Stimulated activated CD4-positive, alpha-beta T cell treated with anti-CD3 and anti-CD28 coated beads, TNF-alpha, amount 100 ng/mL, for 4 hours (primary cell): ENCODE measurements at places on chromosomes 5 and 9.

DNA sequence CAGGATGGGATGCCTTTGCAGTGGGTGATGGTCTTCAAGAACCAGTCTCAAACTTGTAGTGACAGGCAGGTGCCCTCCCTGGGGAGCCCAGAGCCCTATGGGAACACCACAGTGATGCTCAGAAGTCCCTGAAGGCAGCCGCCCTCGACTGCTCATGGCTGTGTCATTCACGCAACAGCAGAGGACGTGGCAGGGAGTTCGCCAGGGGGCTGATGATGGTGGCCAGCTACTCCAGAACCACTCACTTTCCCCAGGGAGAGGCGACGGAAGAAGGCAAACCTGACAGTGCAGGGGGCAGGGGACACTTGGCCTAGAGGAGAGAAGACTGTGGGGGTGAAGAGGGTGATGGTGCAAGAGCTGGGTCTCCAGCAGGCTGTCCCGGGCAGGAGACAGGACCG, 4.0 kb downstream of the IL13 start:
- no peak for DNase-seq

- no peak for DNase-seq
These were observed 11.0 kb downstream of the SPINK14 start for GRCh38 chr5:148179234-148179824.

- no peak for DNase-seq
These were observed 147.0 kb upstream of the RASA1 start for GRCh38 chr5:87120518-87121303.

- DNase-seq: no peak
These were observed 495.2 kb downstream of the TLE4 start for GRCh38 chr9:80066931-80067330.

- DNase-seq: no peak
These were observed 34.9 kb downstream of the SLC6A3 start for GRCh38 chr5:1410156-1411014.

DNA sequence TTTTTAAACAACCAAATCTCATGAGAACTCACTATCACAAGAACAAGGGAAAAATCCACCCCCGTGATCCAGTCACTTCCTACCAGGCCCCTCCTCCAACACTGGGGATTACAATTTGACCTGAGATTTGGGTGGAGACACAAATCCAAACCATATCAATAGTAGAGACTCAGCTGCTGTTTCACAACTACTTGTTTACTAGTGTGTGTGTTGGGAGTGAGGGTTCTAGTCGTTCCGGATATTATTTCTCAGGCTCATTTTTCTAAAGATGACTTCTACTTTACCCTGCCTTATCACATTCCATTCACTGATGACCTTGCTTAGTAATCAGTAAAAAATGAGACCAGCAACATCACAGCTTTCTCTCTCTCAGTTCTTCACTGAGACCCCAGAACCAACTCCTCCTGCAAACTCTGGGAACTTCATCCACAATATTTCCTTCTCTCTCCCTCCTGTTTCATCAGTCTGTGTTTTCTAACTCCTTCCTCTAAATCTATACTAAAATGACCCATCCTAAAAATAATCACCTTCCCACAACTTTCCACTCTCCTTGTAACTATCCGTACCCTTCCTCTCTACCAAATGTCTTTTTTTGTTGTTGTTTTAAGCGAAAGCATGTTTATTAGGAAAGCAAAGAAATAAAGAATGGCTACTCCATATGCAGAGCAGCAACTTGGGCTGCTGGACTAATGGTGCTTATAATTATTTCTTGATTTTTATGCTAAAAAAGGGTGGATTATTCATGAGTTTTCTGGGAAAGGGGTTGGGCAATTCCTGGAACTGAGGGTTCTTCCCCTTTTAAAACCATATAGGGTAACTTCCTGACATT, 121.5 kb upstream of the SPRY4 start:
- no peak for DNase-seq

DNA sequence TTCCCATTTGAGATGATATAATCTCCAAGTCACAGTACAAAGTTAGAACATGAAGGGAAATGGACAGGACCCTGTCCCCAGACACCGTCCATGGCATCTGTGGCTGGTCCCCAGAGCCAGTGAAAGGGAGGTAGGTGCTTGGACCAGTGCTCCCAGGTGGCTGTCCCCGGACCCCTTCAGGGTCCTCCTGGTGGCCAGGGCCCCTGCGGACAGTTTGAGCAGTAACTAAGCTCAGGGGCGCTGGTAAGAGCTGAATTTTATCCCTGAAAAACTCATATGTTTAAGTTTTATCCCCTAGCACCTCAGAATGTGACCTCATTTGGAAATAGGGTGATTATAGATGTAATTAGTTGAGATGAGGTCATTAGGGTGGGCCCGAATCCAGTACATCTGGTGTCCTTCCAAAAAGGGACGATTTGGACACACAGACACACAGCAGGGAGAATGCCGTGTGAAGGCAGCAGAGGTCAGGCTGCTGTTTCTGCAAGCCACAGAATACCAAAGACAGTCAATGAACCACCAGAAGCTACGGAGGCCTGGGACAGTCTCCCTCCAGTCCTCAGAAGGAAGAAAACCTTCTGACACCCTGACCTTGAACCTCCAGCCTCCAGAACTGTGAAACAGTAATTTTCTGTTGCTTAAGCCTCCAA, 185.0 kb downstream of the ATPSCKMT start:
- DNase-seq: no peak

GRCh38 chr9:27673641-27674040, 100.4 kb upstream of the C9orf72 start:
- DNase-seq: no peak

- no peak for DNase-seq
These were observed 114.4 kb upstream of the DMRTA1 start for GRCh38 chr9:22332202-22332601.

- DNase-seq: no peak
These were observed 99.6 kb upstream of the SLC44A1 start for GRCh38 chr9:105144841-105145240.

DNA sequence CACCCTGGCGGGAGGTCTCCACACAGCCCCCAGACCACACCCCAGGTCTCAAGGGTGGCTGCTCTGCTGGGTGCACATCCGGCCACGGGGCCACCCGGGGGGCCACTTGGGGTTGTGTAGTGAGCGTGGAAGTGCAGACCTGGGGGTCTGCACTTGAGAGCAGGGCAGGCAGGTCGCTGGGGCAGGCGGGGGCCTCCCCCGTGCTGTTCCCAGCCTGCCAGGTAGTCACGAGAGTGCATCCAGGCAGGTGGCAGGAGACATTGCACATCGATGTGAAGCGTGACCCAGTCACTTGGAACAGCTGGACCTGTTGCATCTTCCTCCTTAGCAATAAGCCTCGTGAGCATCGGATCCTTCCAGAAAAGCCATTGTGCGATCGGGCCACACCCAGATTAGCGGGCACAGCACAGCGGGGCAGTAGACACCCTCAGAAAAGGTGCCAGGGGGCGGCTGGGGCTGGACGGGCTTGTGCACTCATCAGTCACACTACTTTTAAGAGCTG, 4.8 kb upstream of the ENTPD8 start:
- no peak for DNase-seq

DNA sequence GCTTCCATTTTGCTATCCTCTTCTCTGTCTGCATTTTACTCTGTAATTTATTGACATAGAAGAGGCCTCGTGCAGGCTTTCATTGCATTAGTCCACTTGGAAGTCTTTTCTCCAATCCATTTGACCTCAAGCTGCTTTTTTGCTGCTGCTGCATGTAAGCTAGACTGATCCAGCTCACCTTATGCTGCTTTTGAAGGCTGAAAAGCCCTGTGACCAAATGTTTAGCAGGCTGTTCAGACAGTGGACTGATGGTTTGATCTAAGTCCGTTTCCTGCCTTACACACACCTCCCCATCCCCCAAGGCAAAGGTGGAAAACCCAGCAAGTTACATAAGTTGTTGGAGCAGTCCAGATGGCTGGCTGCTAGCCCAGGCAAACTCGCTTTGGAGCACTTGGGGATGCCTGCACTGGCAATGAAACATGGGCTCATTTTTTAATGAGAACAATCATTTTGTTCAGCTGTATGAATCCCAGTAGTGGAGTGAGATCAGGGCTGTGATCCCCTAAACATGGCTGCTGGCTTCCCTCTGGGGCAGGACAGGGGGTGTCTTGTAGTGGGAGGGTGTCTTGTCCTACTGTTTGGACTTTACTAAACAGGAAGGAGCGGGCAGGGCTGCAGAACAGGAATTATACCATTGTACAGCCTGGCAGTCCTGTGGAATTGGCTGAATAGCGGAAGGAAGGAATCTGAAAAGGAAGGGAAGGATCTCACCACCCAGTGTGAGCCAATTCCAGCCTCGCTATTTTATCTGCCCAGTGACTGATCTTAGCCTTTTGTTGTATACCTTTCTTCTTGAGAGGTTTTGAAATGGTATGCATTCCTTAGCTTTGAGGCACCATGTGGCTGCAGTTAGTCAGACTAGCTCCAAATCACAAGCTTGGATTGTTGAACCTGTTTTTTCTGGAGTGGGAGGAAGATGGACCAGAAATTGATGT, 212.0 kb downstream of the ARHGAP26 start:
- DNase-seq: no peak

DNA sequence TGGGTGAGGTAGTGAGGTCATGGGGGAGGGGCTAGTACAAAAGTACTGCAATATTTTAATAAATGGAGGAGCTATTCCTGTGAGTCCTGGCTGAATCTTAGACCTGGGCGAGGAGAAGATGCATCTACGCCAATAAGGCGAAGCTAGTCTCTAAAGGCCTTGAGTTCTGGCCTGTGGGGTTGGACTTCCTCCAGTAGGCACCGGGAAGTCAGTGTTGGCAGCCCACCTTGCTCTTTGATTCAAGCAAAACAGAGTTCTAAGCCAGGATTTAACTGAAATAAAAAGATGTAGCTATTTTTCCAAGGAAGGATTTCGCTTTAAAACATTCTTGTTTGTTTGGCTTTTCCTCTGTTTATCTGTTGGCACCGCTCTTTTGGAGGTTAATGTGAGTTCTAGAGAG, 244.6 kb downstream of the KIF4B start:
- no peak for DNase-seq

DNA sequence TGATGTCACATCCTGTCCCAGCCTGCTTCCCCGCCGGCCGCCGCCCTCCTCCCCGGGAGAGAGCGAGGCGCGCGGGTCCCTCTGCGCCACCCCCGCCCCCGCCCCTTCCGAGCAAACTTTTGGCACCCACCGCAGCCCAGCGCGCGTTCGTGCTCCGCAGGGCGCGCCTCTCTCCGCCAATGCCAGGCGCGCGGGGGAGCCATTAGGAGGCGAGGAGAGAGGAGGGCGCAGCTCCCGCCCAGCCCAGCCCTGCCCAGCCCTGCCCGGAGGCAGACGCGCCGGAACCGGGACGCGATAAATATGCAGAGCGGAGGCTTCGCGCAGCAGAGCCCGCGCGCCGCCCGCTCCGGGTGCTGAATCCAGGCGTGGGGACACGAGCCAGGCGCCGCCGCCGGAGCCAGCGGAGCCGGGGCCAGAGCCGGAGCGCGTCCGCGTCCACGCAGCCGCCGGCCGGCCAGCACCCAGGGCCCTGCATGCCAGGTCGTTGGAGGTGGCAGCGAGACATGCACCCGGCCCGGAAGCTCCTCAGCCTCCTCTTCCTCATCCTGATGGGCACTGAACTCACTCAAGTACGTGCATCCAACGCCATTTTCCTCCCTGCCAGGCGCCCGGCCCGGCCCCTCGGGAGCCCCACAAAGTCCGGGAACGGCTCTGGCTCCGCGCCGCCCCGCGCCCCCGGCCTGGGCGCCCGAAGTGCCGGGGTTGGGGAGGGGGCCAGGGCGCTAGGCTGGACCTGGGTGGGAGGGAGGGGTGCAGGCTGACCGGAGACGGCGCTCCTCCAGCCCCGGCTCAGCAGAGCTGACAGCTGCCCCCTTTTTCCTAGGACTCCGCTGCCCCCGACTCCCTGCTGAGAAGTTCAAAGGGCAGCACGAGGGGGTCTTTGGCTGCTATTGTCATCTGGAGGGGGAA, 12.0 kb upstream of the OLFM1 start:
- no peak for DNase-seq

- no peak for DNase-seq
These were observed 27.2 kb downstream of the AHRR start for GRCh38 chr5:348726-349125.

- DNase-seq: no peak
These were observed 14.0 kb upstream of the PHYHD1 start for GRCh38 chr9:128906741-128907140.

DNA sequence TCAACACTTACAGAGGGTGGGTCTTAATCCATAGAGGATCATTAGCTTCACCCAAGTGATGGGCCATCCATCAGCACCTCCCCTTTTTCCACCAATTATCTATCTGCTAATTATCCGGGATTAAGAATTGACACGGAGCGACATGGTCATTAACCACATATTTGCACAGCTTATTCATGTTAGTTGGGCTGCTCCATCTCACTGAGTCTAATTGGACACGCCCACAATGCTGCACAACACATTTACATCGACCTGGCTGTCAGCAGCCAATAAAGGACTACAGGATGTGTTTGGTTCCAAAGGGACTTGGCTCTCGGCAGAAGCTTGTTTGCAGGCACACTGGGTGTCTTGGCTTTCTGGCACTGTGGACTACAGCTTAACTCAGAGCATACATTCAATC, 21.6 kb downstream of the FOXE1 start:
- no peak for DNase-seq
